ENCODE measurements at places on chromosomes 5 and 9. TPM values are rescaled to one million over a fixed set of nuclear protein-coding genes. Genes with fewer than 3 reads are reported as not detected.

The PTGES gene
- 3.3 TPM for total RNA-seq

The SPINK13 gene
- total RNA-seq: not detected

The INSL4 gene
- total RNA-seq: not detected

The MOB3B gene
- not detected for total RNA-seq

The TAS2R1 gene
- total RNA-seq: not detected

The SUSD3 gene
- not detected for total RNA-seq

The SVEP1 gene
- 0.07 TPM for total RNA-seq

The ZDHHC21 gene
- 11.1 TPM for total RNA-seq

Measured in A172 (cell line).